ENCODE measurements at places on chromosomes 7 and 10.

GRCh38 chr7:108335269-108335918 lies 120.8 kb downstream of the NRCAM start:
- no peak for DNase-seq

- no peak for DNase-seq
These were observed 11.6 kb upstream of the GOLGA7B start for GRCh38 chr10:97838091-97838490.

GRCh38 chr10:89929282-89930026 lies 228.1 kb downstream of the KIF20B start:
- no peak for DNase-seq

DNA sequence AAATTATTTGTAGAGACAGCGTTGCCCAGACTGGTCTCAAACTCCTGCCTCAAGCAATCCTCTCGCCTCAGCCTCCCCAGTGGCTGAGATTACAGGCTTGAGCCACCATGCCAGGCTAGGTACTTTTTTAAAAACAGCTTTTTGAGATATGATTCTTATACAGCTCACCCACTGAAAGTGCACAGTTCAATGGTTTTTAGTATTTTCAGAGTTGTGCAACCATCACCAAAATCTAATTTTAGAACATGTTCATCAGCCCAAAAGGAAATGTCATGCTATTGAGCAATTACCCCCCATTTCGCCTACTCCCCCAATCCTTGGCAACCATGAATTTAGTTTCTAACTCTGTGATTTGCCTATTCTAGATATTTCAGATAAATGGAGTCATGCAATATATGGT lies 73.7 kb downstream of the EVX1 start:
- DNase-seq = no peak

- no peak for DNase-seq
These were observed 46.1 kb downstream of the CAMK2B start for GRCh38 chr7:44279286-44279685.

- DNase-seq = no peak
These were observed 24.9 kb upstream of the PANK1 start for GRCh38 chr10:89669985-89670384.
